Stimulated activated naive CD8-positive, alpha-beta T cell treated with anti-CD3 and anti-CD28 coated beads, Interleukin-15, Interleukin-2, amounts not matched to agents 100 U/mL and 50 U/mL, for 24 hours (primary cell): ENCODE measurements at places on chromosomes 5 and 9.

GRCh38 chr9:38101423-38101822 is 32.4 kb upstream of the SHB start:
- no peak for DNase-seq

DNA sequence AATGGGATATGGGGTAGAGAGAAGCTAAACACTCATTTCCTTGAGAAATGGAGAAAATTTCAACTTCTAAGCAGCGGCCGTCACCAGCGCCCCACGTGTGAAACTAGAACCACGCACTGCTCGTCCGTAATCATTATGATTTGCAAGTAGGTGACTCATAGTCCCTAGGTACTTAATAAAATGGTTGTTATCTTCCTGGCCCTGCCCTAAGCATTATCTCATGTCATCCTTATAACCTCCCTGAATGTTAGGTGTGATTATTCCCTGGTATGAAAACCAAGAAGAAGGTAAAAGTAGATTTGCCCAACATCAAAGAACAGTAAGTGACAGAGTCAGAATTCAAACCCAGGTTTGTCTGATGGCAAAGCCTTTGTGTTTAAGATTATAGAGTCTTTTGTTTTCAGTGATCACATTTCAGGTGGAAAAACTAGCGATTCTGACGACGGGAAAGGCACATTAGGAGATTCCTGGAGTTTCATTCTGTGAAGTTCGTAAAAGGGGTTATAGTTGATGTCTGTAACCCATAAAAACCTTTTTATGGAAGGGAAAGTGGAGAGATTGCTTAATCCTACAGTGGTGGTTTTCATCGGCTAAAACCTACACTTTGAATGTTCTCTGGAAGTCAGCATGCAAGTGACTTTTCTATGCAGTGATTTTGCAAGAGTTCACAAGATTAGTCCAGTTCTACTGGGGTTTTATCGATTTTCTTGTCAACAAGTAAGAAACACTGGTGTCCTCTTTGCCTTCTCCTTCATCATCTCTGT is 202.9 kb upstream of the WWC1 start:
- no peak for DNase-seq

- DNase-seq, result no peak
These were observed 110.5 kb downstream of the PRDM6 start for GRCh38 chr5:123199527-123199926.

DNA sequence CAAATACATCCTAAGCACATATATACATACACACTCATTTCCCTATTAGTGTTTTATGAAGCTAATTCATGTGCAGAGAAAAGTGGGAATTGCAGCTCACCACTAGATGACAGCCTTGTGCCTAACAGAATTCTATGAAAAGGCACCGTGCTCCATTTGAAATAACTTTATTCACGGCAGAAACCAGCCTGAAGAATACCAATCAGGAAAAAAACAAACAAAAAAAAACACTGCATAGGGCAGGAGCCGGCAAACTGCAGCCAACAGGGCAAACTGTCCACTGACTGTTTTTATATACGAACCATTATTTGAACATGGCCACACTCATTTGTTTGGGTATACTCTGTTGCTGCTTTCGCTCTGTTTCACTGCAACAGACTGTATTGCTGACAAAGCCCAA is 33.6 kb downstream of the ERMP1 start:
- DNase-seq, result no peak

GRCh38 chr5:150361301-150361700 is 3.8 kb downstream of the TCOF1 start:
- no peak for DNase-seq

- DNase-seq, result no peak
These were observed 162.4 kb upstream of the TUT7 start for GRCh38 chr9:86516564-86516963.

GRCh38 chr9:104386425-104387069 is 117.5 kb upstream of the OR13F1 start:
- DNase-seq, result no peak

GRCh38 chr5:61130289-61130688 is 32.0 kb downstream of the SMIM15 start:
- DNase-seq, result no peak

GRCh38 chr9:71822935-71823334 is 54.6 kb upstream of the CEMIP2 start:
- DNase-seq, result no peak

DNA sequence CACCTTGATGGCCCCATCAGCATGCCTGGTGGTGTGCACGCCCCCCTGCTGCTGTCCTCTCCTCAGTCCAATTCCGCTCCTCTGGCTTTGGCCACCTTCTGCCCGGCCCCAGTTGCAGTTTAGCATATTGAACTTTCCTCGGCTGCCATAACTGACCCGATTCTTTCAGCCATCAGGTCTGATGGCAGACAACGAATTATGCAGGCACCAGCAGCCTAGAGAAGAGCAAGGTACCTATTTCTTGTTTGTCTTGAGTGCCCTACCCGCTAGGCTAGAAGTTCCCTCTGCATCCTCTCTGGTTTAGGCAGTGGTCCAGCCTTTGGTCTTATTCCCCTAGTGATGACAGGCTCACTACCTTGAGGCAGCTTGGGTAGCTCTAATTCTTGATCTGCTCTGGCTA is 43.0 kb upstream of the SLC25A51 start:
- no peak for DNase-seq

- no peak for DNase-seq
These were observed 19.8 kb upstream of the JAK2 start for GRCh38 chr9:4965174-4965821.

- DNase-seq, result no peak
These were observed 838.0 kb upstream of the WWC1 start for GRCh38 chr5:167453246-167454030.

- DNase-seq, result no peak
These were observed 26.3 kb downstream of the SEMA5A start for GRCh38 chr5:9519537-9519936.

DNA sequence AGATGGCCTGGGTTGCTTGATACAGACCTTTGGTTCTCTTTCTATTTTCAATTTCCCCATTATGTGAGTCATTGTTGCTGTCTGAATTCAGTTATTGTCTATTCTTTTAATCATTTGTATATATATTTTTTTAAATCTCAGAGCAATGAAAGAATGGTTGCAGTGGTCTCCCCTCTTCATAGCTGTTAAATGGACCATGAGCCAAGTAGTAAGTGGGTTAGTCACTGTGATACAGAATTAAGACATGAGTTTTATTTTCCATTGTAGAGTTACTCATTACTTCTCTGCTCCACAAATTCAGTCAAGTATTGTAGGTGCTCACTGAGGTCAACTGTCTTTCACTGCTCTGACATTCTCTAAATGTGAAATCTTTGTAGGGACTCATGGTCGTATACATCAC is 174.6 kb upstream of the GRAMD2B start:
- DNase-seq, result no peak

DNA sequence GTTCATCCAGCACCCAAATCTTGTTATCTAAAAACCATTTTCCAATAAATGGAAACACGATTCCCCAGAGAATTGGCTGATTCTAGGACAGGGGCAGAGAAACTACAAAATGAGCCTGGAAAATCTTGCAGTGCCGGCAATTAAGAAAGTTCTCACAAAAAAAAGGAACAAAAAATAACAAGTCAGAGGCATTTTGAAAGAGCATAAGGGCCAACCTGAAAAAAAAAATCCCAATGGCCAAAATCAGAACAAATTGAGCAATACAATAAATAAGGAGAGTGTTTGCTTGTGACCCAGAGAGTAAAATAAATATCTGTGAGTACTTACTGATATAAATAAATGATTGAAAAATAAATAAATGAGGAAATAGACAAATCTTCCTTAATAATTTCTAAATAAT is 55.1 kb upstream of the S1PR3 start:
- DNase-seq, result no peak

- no peak for DNase-seq
These were observed 615.6 kb downstream of the EBF1 start for GRCh38 chr5:158484150-158484549.

- no peak for DNase-seq
These were observed 105.9 kb downstream of the UNC13B start for GRCh38 chr9:35267710-35268109.

DNA sequence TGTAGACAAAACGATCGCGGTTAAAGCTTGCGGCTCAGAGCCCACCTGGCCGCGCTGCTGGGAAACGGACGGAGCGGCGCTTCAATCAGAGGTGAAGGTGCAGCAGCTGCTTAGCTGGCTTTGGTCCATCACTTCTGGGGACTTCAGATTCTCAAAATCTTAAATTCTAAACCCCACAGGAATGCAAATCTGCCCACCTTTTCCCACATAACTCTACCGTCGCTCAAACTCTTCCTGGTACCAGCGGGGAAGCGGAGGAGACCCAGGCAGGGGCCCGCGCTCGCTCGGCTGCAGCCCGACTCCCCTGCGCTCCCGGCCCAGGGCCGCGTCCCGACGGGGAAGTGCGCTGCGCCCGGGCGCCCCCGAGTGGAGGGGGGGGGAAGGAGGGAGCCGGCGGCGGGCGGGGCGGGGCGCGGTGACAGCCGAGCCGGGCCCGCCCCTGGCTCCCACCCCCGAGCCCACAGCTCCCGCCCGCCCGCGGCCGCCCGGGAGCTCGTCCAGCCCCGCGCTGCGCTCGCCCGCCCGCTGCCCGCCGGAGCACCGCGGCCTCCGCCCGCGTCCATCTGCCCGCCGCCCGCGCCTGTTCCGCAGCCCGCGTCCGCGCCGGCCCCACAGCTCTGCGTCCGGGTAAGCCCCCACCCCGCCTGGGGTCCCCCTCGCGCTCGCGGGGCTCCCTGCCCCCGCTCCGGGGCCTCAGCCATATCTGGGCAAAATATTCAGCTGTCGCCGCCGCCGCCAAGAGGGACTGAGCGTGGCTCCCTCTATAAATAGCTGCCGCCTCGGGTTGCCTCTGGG is at the start of gene TMOD1:
TMOD1 (plus strand) TSS at position 490 of the 795 bp plus-strand sequence. CDS start 22,523 bp downstream, outside the sequence.
- DNase-seq, result peak; percentile 66

GRCh38 chr5:154686490-154686889 is 68.7 kb upstream of the LARP1 start:
- no peak for DNase-seq

GRCh38 chr9:37944671-37945481 is 40.9 kb upstream of the SLC25A51 start:
- no peak for DNase-seq

DNA sequence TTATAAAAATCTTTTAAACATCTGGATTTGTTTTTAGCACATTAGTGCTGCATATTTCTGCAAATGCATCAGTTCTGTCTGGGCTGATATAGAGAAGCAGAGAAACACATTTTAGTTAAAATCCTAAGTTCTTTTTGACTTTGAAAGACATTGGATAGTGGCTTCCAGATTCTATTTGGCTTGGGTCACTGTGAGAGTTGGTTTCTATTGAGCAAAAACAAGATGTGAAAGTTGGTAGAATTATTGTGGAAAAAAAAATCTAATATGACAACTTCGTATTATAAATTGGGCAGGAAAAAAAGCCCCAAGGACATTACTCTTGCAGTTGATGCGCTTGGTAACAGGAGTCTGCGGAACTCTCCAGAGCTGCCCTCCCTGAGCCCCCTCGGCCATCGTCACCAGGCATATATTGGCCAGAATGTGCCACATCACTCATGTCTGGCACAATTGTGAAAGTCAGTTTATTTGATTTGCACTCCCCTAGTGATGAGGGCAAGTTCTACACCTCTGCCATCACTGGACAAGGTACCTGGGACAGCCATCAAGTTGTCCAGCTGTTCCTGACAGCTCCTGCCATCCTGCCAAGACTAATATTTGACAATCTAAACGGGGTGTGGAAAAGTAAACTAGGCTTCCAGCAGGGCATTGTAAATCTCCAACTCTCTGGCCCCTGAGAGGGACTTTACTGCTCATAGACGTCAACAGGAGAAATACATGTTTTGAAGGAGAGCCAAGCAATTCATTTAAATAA is 334.5 kb downstream of the TENT4A start:
- DNase-seq, result no peak

DNA sequence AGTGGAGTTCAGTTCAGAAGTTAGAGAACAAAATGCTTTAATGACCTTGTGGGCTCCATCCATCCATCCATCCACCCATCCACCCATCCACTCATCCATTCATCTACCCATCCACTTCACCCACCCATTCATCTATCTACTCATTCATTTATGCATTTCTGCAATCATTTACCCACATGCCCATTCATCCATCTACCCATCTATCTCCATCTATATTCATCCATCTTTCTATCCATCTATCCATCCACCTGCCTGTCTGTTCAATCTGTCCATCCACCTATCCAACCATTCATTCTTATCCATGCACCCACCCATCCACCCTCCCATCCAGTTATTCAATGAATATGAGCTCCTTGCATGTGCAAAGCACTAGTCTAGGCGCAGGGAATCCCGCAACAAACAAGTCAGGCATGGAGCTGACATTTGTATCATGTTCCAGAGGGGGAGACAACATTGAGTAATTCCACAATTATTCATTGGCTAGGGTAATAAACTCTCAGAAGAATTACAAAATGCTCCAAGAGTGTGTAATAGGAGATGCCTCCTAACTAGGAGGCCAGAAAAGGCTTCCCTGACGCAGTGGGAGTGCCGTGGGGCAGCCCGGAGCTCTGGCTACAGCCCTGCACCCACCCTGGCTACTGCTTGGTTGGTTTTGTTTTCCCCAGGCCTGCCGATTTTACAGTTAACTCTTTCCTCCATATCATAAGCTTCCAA is 211.2 kb downstream of the NXNL2 start:
- DNase-seq, result no peak
